GM10248 (cell line): ENCODE measurements at places on chromosomes 1 and 21.
A peak's percentile ranks its signal among the peaks of the same experiment; 100 is the strongest.

GRCh38 chr21:46661642-46662366 is 26.3 kb downstream of the PRMT2 start:
- DNase-seq: no peak

GRCh38 chr1:53890522-53890941 is 935 bp upstream of the YIPF1 start:
- DNase-seq: no peak

DNA sequence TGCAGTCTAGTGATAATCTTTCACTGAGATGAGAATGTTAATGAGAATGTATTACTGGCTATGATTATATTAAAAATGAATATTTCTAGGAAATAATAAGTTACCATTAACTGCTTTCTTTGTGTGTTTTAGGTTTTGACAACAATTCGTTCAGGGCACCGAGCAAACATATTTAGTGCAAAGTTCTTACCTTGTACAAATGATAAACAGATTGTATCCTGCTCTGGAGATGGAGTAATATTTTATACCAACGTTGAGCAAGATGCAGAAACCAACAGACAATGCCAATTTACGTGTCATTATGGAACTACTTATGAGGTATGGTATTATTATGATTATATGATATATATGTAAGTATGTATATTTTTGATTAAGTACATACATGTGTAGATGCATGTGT is 37.8 kb upstream of the MPC2 start:
- no peak for DNase-seq

GRCh38 chr1:179046808-179047635 is 21.3 kb downstream of the FAM20B start:
- no peak for DNase-seq

DNA sequence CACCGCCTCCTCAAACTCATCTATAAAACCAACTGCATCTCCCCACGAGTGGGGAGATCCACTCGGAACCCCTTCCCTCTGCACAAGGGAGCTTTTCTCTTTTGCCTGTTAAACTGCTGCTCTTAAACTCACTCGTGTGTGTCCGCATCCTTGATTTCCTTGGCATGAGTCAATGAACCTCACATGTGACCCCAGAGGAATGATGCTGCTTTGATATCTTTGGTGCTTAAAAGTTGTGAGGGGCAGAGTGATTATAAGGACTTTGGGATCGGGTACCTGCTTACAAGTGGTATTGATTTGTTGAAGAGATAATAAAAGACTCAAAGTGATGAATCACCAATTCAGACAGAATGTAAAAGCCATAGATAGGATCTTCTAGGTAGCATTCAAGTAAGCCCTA is 125.3 kb downstream of the GREM2 start:
- DNase-seq: no peak

GRCh38 chr1:241593186-241593585 is 47.0 kb downstream of the CHML start:
- DNase-seq: no peak

GRCh38 chr21:28633839-28634555 is 358.7 kb downstream of the LTN1 start:
- no peak for DNase-seq

DNA sequence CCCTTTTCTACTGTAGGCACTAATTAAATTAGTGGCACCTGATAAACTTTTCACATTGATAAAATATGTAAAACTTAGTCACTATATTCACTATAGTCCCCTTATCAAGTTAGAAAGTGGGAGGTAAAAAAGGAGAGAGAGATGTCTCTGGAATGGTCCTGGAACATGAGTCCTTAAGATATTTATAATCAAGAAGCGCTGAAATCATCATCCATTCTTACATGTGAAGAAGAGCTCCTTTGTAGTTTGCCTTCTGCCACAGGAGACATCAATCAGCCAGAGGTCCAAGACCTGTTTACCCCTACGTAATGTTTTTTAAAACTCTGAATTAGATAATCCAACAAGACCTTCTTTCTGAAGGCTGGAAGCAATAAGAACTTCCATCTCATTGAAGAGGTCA is 65.3 kb downstream of the GATAD2B start:
- no peak for DNase-seq

DNA sequence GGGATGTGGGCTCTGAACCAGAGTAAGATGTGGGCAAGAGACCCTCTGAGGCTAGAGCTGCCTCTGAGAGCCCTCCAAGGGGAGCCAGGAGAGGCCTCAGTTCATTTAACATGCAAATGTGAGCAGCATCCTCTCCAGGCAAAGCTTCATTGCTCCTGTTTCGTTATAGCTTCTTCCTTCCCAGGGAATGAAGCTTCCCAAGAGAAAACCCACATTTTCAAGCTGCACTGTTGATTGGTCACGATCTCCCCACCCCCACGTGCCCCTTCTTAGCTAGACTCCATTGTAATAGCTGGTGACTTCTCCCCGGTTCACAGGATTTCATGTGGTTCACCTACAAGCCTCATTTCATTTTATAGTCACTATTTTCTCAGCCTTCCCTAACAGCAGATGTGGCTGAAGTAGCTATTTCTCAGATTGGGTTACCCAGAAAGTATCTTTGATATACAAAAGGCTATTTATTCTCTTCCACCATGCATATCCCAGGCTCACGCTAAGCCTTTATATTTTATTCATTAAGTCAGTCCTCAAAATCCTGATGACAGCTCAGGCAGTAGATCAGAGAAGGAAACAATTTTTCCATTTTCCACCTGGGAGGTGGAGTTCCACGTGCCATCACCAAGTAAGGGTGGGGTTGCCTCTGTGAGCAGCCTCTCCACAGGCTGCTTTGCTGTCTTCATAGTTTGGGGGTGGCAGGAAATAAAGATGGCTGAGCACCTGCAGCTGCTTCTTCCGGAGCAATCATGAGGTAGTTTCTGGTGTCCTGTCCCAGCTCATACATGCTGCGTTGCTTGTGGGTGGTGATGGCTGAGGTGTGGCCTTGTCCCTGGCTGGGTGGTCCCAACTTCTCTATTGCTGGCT is 178.3 kb upstream of the RAB4A start:
- no peak for DNase-seq

DNA sequence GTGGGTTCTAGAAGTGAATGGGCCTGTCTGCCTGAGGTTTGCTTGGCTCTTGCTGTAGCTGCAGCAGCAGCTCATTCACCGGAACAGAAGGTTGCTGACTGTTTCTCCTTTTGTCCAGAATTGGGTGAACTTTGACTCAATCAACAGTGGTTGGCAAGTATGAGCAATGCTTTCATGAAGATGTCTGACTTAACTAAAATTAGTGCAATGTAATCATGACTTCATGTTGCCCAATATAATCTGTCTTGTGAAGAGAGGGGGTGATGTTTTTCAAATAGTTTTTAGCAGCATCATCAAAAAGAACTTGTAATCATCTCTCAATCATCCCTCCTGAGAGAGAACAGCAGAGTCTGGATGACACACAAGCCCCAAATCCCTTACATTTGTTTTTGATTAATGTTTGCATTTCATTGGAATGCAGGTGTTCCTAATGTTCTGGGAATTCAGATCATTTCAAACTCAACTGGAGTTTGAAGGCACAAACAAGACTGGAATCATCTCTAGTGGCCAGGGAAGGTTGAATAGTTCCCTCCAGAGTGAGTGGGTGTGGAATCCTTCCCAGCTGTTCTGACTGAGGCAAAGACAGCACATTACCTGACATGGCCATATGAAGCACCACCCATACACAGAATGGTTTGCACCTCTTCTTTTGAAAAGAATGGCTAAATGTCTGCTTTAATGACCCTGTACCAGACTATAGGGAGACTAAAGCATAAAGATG is 82.9 kb downstream of the HLX start:
- no peak for DNase-seq

DNA sequence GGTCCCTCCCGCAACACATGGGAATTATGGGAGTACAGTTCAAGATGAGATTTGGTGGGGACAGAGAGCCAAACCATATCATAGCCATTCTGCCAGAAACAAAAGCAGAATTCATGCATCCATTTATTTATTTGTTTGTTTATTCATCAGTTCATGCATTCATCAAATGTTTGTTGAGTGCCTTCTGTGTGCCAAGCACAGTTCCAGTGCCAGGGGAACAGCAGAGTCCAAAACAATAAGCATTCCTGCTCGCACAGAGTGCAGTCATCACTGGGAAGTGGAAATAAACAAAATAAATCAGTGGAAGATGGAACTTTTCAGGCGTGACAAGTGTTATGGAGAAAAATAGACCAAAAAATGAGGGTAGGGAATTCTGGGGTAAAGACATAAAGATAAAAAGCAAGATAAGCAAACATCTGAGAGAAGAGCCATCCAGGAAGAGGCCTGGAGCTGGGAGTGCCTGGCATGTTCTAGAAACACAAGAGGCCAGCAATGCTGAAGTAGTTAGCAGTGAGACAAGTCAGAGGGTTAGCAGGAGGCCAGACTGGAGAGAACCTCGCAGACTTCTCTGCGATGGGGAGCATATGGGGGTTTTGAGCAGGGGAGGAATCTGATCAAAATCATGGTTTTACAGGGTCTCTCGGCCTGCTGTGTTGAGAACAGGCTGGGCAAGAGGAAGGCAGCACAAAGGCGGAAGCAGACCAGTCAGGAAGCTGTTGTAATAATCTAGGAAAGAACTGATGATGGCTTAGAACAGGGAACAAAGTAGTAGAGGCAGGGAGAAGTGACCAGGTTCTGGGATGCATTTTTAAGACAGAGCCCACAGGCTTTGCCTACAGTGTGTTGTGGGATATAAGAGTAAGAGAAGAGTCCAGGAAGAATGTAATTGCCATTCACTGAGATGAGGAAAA is 113.2 kb downstream of the GLUL start:
- no peak for DNase-seq

- DNase-seq: no peak
Observed at GRCh38 chr1:109396871-109397580, 692 bp downstream of the SORT1 start.

- no peak for DNase-seq
Observed at GRCh38 chr1:44037154-44037553, 5.9 kb upstream of the SLC6A9 start.

DNA sequence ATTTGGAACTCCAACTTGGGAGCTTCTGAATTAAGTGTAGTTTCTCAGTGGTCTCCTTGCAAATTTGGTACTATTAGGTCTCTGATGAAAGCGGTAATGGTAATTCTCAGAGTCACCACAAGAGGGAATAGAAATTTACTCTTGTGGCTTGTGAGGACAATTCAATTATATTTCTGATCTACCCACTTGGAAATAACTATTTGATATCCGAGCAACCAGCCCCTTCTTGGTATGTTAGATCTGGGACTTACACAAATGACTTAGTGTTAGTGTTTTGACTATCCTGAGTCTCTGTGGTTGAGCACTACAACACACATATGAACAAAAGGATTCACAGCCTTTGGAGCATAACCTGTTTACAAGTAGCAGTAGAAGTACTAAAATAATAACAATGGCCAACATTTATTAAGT is 68.1 kb downstream of the RPS6KA1 start:
- DNase-seq: peak; percentile 66

- no peak for DNase-seq
Observed at GRCh38 chr1:241870336-241870735, 22.3 kb downstream of the EXO1 start.

DNA sequence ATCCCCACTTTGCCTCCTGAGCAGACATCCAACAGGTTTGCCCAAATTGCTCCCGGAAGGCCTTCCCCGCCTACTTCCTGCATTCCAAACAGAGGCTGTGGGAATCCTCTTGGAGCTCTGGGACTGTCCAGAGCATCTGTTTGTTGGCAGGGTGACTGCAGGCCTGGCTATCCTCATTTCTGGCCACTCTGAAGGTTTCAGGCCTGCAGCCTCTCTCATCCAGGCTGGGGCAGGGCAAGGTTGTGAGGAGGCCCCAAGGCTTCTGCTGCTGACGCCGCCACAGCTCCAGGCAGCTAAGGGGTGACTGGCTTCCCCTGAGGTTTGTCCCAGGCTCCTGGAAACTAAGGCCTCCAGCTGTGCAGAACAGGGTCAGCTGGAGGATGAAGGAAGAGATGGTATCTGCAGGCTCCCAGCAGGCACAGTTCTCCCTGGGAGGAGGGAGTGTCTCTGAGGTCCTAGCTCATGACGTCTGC is 11.3 kb downstream of the CDK18 start:
- no peak for DNase-seq

DNA sequence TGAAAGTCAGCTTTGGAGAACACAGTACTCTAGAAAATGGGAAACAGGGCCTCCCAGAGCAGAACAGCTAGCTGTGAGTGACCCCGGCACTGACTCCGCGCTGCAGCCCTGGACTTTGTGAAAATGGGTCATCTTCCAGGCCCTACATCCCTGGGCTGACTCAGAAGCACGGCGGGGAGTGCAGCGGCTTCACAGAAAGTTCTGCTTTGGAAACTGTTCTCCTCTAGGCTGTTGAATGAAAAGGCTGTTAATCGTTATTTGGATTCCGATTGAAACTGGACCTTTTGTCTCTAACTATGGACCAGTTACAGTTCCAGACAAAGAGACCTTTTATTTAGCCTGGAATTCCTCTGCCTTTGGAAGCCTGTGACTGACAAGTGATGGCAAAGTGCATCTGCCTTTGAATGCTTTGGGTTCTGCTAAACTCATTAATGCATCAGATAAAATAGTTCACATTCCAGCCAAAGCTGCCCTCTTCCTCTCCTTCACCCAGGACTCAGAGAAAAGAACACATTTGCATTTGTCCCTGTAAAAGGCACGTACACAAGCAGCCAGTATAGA is 144.9 kb upstream of the HOOK1 start:
- no peak for DNase-seq

GRCh38 chr1:233440951-233441401 is 113.5 kb downstream of the MAP3K21 start:
- peak; percentile 44 for DNase-seq

- no peak for DNase-seq
Observed at GRCh38 chr1:38614861-38615260, 244.7 kb downstream of the RRAGC start.
